ENCODE measurements at places on chromosomes 11 and 22. TPM values are rescaled to one million over a fixed set of nuclear protein-coding genes. Genes with fewer than 3 reads are reported as not detected.

- no peak for DNase-seq
- H3K4me3 ChIP-seq, result no peak overlapping the region
- H3K27ac ChIP-seq, result no peak overlapping the region
- H3K36me3 ChIP-seq, result no peaks in the 10 kb centered on the region
These were observed 106.8 kb upstream of the LUZP2 start for GRCh38 chr11:24390016-24390415.

DNA sequence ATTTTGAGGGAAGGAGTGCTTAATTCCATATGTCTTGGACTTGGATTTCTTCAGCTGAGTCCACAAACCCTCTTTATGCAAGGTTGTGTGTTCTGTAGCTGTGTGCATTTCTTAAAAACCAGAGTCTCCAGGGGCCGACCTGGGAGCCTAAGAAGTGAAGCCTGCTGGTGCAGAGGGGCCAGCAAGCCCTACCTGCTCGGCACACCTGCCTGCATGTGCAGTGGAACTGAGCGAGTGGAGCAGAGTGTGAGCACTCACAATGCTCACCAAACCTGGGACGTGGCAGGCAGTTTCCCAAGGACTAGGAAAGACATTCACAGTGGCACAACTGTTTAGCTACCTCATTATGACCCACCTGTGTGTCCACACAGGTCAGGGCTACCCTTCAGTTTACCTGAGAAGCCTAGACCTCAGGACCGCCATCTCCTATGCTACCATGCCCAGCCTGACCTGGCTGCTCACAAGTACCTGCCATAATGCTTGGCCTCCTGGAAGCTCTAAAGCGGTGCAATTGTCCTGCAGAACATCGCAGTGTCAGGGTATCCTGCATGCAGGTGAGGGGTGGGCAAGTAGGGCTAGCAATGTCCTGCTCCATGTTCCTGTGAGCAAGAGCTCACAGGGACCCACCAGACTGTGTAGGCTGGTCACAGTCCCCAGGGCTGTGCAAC, 3.8 kb downstream of the C22orf39 start:
- no peaks in the 10 kb centered on the region for H3K27me3 ChIP-seq
- H3K4me3 ChIP-seq, result no peak overlapping the region
- no peak overlapping the region for H3K27ac ChIP-seq
- no peak for DNase-seq
- peaks cover 20% of the 10 kb centered on the region for H3K4me1 ChIP-seq

GRCh38 chr11:109707411-109707810, 285.4 kb downstream of the C11orf87 start:
- H3K4me1 ChIP-seq, result no peaks in the 10 kb centered on the region
- DNase-seq, result no peak
- no peaks in the 10 kb centered on the region for H3K27me3 ChIP-seq
- H3K36me3 ChIP-seq, result no peaks in the 10 kb centered on the region
- H3K4me3 ChIP-seq, result no peak overlapping the region
- H3K27ac ChIP-seq, result no peak overlapping the region

DNA sequence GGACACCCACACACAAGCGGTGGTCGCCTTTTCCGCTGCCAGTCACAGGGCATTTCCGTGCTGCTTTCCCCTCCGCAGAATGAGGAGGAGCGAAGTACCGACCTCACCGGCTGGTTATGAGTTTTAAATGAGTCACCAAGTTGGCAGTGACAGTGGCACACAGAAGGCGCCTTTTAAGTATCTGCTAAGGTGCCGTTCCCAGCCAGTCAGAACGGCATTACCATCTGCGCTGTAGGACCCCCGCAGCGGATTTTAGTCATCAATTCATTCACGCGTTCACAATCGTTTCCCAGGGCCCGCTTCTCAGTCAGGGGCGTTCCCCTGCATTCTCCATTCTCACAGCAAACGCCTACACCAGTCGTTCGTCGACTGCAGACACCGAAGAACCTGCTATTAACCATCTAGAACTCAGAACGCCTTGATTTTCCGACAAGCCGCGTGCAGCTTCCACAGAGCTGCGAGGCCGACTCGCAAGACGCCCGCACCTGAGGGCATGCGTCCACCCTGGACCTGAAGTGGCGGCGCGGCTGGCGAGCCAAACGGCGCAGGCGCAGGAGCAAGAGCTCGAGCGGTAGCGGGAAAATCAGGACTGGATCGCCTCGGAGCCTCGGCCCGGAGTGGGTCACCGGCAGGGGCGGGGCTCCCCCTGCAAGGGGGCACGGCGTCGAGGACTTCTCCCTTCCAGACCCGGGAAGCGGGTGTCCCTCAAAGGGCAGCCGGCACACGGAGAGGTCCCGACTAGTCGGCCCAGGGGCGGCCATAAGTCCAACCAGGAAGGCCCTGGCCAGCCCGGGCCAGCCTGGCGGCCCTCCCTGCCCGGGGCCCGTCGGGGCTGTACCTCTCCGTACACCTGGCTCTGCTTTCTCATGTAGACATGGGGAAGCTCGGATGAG, 642 bp downstream of the CYP2R1 start:
- H3K27me3 ChIP-seq, result no peaks in the 10 kb centered on the region
- H3K36me3 ChIP-seq, result no peaks in the 10 kb centered on the region
- H3K27ac ChIP-seq, result peak overlapping the region; percentile 95
- H3K4me1 ChIP-seq, result peaks cover 6% of the 10 kb centered on the region

DNA sequence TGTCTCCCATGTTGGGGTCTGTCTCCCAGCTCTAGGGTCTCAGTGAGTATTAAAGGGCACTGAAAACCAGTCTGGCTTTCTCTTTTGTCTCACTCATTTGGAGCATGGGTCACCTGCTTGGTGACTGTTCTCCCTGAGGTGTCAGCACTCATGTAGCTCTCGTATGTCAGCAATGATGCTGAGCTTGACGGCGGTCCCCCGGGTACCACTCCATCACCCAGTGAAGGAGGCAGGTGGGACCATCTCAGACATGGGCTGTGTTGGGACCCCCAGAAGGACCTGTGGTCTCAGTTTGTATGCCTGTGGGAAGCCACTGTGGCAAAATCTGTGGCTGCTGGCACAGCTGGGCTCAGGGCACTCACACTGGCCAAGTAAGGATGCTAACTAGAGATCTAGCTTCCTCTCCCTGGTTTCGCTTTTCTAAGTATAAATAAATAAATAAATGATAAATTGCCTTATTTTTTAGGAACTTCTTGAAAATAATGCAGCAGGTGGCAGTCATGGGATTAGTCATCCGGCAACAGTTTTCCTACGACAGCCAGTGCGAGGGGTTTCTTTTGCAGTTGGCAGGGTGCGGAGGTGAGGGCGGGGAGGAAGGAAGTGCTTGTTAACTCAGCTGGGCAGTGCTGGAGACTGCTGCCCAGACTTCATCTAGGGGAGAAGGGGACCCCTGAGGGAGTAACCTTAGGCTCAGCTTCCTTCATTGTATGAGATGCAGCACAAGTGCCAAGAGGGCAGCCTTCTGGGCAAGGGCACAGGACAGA, 48.8 kb downstream of the OSBP2 start:
- no peaks in the 10 kb centered on the region for H3K4me1 ChIP-seq
- H3K27me3 ChIP-seq, result no peaks in the 10 kb centered on the region
- H3K4me3 ChIP-seq, result no peak overlapping the region
- peak; percentile 29 for DNase-seq

DNA sequence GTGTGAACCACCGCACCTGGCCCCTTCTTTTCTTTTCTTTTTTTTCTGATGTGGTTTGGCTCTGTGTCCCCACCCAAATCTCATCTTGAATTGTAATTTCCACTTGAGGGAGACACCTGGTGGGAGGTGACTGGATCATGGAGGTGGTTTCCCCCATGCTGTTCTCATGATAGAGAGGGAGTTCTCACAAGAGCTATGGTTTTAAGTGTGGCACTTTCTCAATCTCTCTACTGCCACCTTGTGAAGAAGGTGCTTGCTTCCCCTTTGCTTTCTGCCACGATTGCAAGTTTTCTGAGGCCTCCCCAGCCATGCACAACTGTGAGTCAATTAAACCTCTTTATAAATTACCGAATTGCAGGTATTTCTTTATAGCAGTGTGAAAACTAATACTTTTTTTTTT, 4.9 kb upstream of the TCN2 start:
- peaks cover 14% of the 10 kb centered on the region for H3K4me1 ChIP-seq
- no peaks in the 10 kb centered on the region for H3K27me3 ChIP-seq
- DNase-seq, result no peak
- H3K4me3 ChIP-seq, result no peak overlapping the region
- no peaks in the 10 kb centered on the region for H3K36me3 ChIP-seq

- H3K36me3 ChIP-seq, result no peaks in the 10 kb centered on the region
- no peak overlapping the region for H3K4me3 ChIP-seq
- no peak for DNase-seq
- H3K27ac ChIP-seq, result no peak overlapping the region
These were observed 563.2 kb downstream of the TMEM135 start for GRCh38 chr11:87600938-87601337.

DNA sequence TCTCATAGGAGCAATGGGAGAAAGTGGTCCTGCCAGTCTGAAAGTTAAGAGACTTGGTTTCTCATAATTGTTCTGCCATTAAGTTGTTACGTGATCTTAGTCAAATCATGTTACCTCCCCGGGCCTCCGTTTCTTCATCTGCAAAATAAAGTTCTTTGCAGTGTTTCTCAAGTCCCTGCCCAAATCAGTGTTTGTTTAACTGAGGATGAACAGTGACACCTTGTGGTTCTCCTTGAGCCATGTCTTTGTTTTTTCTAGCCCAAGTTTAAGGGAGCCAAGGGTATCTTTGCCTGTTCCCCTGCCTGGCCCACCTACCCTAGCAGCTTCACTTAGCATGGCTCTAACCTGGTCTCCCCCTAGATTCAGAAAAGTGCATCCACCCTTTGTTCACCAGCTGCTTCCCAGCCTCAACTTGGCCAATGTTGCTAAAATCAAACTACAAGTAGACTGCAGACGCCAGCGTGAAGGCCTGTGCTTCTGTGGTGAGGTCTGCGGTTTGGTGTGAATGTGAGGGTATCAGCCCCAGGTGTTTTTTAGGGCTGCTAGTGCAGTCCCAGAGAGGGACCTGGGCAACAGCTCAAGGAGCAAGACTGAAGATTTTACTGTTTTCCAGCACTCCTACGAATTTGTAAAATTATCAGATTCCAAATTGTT, 35.5 kb downstream of the FZD4 start:
- H3K4me3 ChIP-seq, result no peak overlapping the region
- no peaks in the 10 kb centered on the region for H3K36me3 ChIP-seq
- H3K27me3 ChIP-seq, result no peaks in the 10 kb centered on the region
- H3K4me1 ChIP-seq, result peaks cover 30% of the 10 kb centered on the region
- no peak for DNase-seq
- peak overlapping the region; percentile 1 for H3K27ac ChIP-seq

GRCh38 chr11:72625691-72626413, 48.4 kb downstream of the PDE2A start:
- H3K4me1 ChIP-seq, result peaks cover 66% of the 10 kb centered on the region
- H3K27me3 ChIP-seq, result no peaks in the 10 kb centered on the region
- peak overlapping the region; percentile 90 for H3K27ac ChIP-seq
- peak; percentile 90 for DNase-seq

- H3K4me1 ChIP-seq, result no peaks in the 10 kb centered on the region
- peak overlapping the region; percentile 93 for H3K27ac ChIP-seq
- peak; percentile 93 for DNase-seq
- no peaks in the 10 kb centered on the region for H3K36me3 ChIP-seq
- no peaks in the 10 kb centered on the region for H3K27me3 ChIP-seq
These were observed 4.6 kb downstream of the CHRDL2 start for GRCh38 chr11:74726547-74727182.

DNA sequence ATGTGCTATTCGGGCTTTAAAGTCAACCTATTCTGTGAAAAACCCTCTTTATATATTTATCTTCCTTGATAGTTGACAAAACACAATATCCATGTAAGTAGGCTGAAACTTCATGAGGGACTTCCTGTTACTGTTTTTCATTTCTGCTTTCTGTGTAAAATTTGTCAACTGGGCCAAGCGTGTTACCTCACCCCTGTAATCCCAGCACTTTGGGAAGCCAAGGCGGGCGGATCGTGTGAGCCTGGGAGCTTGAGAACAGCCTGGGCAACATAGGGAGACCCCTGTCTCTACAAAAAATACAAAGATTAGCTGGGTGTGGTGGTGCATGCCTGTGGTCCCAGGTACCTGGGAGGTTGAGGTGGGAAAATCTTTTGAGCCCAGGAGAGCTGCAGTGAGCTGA, 66.5 kb upstream of the SLC25A18 start:
- no peak for DNase-seq
- no peaks in the 10 kb centered on the region for H3K27me3 ChIP-seq
- no peaks in the 10 kb centered on the region for H3K36me3 ChIP-seq
- no peak overlapping the region for H3K4me3 ChIP-seq
- no peaks in the 10 kb centered on the region for H3K4me1 ChIP-seq

Gene EHD1
- total RNA-seq, result 38.5 TPM

Gene PAMR1
- 7.8 TPM for total RNA-seq

Gene NXPE4
- total RNA-seq, result not detected

Gene ACR
- total RNA-seq, result 0.68 TPM

Gene SLC22A25
- total RNA-seq, result not detected

Gene PHLDA2
- total RNA-seq, result not detected

Data from sigmoid colon (tissue), 7 donors.